ENCODE measurements at places on chromosomes 16 and 17. TPM values are rescaled to one million over a fixed set of nuclear protein-coding genes. Genes with fewer than 3 reads are reported as not detected.

GRCh38 chr16:69894676-69895075 lies 56.5 kb upstream of the CLEC18A start:
- DNase-seq = no peak

Gene ATP2A3
- 5.3 TPM for polyA plus RNA-seq

- no peak for DNase-seq
Observed at GRCh38 chr17:77611791-77612502, 346.6 kb upstream of the TNRC6C start.

DNA sequence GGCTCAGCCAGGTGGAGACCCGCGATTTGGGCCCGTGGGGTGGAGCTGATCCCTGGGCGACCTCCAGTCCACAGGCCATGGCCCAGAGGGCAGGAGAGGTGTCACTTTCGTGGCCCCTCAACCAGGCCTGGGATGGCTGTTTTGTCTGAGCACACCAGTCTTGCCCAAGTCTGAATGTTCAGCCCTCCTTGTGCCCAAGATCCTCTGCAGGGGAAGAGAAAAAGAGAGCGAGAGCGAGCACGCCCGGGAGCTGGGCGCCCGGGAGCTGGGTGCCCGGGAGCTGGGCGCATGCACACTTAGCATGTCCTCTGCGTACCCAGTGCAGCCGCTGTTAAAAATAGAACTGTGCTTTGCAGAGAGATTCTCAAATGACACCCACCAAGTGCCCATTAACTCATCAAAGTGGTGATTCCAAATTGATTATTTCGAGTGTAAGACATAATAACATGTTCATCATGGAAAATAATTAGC lies 403.3 kb upstream of the TNRC6C start:
- no peak for DNase-seq

Gene CAMTA2
- polyA plus RNA-seq = 27.3 TPM

Gene CCR7
- 0.39 TPM for polyA plus RNA-seq

DNA sequence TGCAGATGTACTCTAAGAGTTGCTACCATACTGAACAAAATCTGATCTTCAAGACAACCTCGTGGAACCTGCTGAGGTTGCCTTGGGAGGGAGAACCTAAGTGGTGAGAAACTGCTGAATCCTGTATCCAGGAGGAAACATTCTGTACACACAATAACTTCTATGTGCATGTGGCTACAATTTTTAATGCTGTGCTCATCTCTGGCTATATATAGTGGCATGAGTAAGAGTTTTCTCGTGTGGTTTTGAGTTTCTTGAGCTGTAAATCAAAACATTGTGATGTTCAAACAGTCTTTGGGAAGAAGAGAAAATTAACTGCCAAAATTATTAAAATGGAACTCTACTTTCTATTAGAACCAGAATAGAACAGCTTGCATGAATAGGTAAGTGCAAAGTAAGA lies 206.8 kb downstream of the CA10 start:
- no peak for DNase-seq

GRCh38 chr16:50386774-50387173 lies 18.0 kb upstream of the BRD7 start:
- no peak for DNase-seq

Gene RAB11FIP3
- polyA plus RNA-seq = 30.4 TPM

DNA sequence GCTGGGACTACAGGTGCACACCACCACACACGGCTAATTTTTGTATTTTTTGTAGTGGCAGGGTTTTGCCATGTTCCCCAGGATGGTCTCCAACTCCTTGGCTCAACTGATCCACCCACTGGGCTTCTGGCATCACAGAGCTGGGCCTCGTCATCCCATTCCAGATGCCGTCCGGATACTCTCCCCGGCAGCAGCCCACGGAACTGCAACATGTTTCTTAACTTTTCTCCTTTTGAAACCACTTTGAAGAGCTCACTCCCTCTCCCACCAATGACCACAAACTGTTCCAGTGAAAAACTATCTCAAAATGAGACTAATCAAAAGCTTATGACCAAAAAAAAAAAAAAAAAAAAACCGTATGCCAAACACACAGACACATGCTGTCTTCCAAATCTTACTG lies 17.6 kb downstream of the PEMT start:
- no peak for DNase-seq
